ENCODE measurements at places on chromosomes 12 and 14. TPM values are rescaled to one million over a fixed set of nuclear protein-coding genes. Genes with fewer than 3 reads are reported as not detected.

LRRC9 gene
- polyA plus RNA-seq: 0.32 TPM

RXYLT1 gene
- polyA plus RNA-seq: 20.9 TPM

DNA sequence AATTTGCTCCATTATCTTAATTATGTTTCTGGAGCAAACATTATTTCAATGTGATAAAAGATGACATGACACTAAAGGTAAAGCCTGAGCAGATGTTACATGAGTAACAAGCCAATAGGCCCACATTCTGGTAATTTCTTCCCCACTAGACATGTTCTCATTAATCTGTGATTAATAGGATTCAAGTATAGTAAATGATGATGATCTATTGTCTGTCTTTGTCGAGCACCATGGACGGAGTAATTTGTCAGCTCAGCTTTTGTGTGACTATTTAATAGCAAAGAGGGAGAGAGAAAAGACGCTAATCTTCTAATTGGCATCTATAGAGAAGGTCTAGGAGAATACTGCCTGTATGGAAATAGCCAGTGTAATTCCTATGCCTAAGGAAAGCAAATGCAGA, 62.2 kb upstream of the INSM2 start:
- no peak for DNase-seq

- peak; percentile 92 for DNase-seq
Observed at GRCh38 chr14:94974422-94974821, 182.9 kb downstream of the DICER1 start.

DNA sequence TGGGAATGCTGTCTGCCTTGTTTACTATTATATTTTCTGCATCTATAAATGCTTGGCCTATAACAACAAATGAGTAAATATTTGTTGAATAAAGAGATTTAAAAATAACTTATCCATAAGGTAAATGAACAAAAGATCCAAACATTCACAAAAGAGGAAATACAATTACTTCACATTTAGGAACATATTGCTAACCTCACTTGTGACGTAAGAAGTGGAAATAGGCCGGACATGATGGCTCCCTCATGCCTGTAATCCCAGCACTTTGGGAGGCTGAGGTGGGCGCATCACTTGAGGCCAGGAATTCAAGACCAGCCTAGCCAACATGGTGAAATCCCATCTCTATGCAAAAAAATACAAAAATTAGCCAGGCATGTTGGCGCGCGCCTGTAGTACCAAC, 25.7 kb upstream of the CKAP4 start:
- DNase-seq: no peak

- DNase-seq: no peak
Observed at GRCh38 chr12:52975204-52975603, 26.3 kb downstream of the KRT18 start.

DNA sequence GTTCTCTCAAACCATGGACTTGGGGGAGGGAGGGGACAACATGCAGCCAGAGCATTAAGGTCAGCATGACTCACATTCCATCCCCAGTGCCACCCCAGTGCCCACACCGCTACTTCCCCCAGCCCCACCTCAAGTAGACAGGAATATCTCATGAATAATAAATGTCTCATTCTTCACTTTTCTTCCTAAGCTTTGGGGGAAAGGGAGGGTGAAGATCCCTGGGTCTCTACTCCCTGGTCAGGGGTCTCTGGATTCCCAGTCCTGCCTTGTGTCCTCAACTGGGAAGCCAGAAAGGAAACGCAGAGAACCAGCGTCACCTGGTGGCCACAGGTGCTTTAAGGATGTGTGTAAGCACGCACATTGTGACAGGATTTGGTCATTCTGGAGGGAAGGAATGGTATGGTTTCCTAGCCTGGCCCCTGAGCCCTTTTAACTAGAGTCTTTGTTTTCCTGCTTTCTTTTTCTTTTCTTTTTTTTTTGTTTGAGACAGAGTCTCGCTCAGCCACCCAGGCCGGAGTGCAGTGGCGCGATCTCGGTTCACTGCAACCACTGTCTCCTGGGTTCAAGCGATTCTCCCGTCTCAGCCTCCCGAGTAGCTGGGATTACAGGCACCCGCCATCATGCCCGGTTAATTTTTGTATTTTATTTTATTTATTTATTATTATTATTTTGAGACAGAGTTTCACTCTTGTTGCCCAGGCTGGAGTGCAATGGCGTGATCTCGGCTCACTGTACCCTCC, 3.4 kb downstream of the GPR84 start:
- DNase-seq: peak; percentile 80

- no peak for DNase-seq
Observed at GRCh38 chr12:91662021-91662420, 479.4 kb upstream of the DCN start.

DNA sequence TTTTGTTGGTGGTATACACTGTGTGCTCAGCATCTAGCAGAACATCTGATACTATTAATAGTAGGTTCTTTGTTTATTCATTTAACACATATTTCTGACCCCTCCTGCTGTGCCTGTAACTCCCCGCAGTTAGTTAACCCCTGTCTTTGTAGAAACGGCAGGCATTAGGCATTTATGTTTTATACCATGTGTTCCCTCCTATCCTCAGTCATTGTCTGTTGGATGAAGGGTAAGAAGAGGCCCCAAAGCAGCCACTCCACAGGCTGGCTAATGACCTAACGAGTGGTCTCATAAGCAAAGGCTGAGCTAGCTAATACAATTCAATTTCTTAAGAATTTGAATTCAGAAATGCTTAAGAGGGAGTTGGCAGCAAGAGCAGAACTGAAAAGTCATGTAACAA, 170.8 kb downstream of the TMX1 start:
- DNase-seq: no peak
